ENCODE measurements at places on chromosomes 5 and 9.
A peak's percentile ranks its signal among the peaks of the same experiment; 100 is the strongest.

GRCh38 chr5:159825551-159826051, 90.7 kb upstream of the ADRA1B start:
- no peak for DNase-seq

GRCh38 chr5:96822686-96823459, 15.1 kb upstream of the ERAP1 start:
- no peak for DNase-seq

GRCh38 chr9:107243742-107244141, 39.3 kb upstream of the RAD23B start:
- no peak for DNase-seq

DNA sequence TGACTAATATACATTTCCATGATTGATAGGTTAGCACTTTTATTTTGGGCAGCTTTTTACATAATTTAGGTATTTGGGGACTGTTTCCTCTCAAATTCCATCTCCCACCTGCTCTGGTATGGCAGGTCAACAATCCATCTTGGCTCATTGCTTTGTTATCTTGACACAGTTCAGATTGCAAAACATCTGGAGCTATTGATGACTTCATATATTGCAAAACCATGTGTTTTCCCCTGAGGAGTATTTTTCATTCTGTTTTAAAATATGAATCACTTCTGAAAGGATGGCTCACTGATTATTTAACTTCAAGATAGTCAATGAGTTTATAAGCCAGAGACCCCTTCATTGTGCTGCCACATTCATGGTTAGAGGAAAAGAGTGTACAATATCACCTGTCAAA, 1206.0 kb upstream of the C9orf72 start:
- peak; percentile 56 for DNase-seq

GRCh38 chr5:97049175-97049574, 93.2 kb downstream of the LIX1 start:
- peak; percentile 90 for DNase-seq

DNA sequence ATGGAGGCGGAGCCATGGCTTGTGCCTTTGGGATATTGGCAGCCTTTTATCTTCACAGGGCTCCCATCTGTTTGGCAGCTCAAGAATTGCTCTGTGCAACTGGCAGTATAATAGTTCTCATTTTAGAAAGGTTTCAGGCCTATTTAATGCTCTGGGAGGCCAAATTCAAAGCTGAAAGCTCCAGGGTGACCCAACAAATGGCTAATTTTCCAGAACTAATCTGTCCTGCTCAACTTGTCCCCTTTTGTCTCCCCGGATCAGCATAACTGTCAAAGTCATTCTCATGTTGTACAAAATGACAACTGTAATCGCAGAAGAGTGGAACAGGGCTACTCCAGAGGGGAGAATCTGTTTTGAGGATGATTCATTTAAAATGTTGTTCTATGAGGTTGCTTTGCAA, 52.6 kb upstream of the CXCL14 start:
- no peak for DNase-seq

GRCh38 chr5:74948031-74948546, 81.9 kb upstream of the FAM169A start:
- DNase-seq = no peak

DNA sequence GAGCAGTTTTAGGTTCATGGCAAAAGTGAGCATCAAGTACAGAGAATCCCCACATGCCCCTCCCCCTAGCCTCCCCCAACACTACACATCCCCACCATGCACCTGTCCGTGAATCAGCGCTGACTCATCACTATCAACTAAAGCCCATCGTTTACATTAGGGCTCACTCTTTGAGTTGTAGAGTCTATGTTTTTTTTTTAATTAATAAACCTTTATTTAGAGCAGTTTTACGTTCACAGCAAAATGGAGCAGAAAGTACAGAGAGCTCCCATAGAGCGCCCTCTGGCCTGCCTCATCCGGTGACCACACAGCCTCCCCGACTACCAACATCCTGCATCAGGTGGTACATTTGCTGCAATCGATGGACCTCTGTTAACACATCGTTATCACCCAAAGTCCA, 47.9 kb upstream of the UNC5A start:
- DNase-seq = no peak

- no peak for DNase-seq
Observed at GRCh38 chr9:7195526-7195925, 437.8 kb downstream of the KDM4C start.

- DNase-seq = peak; percentile 70
Observed at GRCh38 chr5:137660349-137660817, 75.5 kb downstream of the KLHL3 start.

DNA sequence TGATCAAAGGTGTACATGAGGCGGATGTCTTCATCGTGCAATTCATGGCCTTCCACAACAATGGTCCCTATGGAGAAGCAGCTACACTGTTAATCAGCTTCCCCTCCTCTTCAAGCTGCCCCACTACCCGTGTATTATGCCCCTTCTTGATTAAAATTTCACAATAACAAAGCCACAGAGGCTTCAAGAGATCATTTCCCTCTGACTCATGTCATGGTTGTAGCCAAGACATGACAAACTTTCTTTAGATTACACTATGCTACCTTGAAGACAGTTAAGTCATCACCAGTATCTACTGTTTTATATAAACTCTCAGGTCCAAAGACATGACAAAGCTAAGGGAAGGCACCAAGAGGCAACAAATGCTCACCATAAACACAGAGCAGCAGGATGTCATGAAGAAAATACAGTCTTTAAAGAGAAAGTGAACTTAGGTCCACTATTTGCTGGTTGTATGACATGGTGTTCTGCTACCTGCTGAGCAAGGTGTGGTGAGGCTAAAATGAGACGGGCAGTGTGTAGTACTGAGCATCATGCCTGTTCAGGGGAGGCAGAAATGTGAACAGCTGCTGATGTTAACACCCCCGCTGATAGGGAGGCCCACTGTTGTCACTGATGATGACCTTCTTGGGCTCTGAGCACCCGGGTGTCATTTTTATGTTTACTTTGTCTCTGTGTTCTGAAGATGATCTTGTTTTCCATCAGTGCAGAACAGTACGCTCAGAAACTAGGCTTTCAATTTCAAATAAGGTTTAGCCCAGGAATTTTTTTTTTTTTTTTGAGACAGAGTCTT, 48.3 kb downstream of the IARS1 start:
- DNase-seq = peak; percentile 19

- no peak for DNase-seq
Observed at GRCh38 chr5:1021136-1021968, 12.8 kb downstream of the NKD2 start.

DNA sequence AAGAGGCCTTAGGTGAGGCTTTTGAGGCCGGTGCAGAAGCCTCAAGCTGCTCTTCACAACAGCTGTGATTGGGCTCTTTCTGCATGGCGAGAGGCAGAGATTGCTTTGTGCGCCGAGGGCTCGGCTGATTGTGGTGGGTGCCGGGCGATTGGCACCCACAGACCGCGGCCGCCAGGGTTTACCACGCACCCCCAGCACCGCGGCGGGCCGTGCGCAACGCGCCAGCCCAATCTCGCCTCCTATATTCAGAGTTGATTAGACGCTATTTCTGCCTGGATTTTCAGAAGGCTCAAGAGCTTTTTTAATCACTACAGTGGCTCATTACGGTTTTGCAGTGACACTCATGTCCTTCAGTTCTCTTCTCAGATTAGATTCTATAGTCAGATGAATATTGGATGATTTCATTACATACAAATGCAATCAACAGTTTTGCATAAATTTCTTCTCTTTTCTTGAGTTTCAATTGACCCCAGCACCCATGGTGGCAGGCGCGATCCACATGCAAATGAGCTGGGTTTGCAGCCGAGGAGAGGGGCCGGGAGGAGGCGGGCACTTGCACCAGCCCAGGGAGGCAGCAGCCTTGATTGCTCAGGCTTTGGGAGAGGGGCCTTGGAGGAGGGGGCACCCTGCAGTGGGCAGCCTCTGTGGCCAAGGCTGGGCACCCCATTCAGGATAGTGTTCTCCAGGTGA, 33.8 kb upstream of the PTGS1 start:
- no peak for DNase-seq

Measured in inflammatory macrophage treated with lipopolysaccharide for 4 hours (primary cell).